ENCODE measurements at places on chromosomes 1 and 21.

GRCh38 chr1:67404212-67404620, 26.0 kb downstream of the SERBP1 start:
- DNase-seq: no peak

DNA sequence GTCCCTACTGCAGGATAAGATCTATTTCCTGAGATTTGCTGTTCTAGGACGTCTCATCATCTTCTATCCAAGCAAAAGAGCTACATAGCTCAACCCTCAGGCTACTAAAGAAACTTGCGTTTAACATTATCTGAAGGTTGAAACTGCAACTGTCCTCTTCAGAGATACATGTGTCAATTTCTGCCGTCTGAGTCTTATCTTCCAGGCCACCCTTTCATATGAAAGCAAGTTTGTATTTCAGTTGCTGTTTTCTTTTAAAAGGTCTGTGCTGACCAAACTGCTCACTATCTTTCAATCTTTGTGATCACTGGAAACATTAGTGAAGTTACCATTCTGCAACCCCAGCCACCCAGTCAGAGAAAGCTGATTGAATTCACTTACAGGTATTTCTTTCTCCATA, 108.6 kb upstream of the RAB3GAP2 start:
- no peak for DNase-seq

GRCh38 chr21:42006765-42007164, 3.4 kb downstream of the ZBTB21 start:
- no peak for DNase-seq

DNA sequence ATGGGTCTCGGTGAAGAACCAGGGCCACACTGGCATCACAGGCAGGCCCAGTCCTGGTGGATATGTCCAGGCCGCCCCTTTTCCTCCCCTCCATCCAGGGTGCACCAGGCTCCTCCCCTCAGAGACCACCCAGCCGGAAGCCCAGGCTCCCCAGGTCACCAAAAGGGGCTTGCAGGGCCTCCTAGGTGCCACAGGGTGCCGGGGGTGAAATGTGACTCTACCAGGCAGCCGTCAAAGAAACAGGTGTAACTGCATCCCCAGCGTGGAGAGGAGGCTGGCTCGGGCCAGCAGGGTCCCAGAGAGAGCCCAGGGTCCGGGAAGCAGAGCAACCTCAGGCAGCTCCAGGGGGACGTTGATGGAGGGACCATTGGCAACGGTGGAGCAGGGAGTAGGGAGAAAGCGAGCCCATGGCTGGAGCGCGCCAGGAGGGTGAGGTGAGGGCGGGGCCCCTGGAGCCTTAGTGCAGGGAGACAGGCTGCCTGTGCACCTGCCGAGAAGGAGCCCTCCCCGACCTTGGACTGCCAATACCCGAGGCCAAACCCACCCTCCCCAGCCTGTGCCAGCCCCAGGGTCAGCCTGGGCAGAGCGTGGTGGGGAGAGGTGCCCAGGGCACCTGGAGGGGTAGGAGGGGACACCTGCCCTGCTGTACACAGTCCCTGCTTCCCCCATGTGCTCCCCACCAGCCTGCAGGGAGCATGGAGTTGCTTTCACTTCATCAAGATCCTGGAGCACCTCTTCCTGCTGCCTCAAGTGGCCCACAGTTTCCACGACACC, 48.3 kb upstream of the POFUT2 start:
- no peak for DNase-seq

- no peak for DNase-seq
Observed at GRCh38 chr1:43711524-43712386, 4.4 kb downstream of the ST3GAL3 start.

DNA sequence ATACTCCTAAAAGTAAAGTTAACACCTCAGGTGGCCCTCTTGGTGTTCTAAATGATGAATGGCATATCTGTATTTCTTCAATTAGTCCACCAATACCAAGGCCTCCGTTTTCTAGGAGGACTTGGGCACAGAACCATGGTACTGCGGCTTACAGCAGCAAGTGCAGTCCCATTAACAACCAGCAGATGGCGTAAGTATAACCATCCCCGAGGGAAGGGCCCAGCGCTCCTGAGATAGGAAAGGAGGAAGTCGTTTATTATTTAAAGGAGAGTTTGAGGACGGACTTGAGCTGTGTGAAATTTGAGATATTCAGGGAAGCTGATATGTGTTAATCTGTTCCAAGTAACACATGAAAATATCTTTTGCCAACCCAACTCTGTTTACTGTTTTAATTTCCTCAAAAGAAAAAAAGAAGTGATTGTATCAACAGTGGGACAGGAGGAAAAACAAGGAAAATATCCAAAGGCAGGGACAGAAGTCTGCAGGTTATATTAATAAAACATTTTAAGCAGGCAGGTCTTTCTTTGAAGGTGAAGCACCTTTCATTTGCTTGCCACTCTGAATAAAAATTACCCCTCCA, 37.7 kb upstream of the KCNJ15 start:
- DNase-seq: peak; percentile 79

DNA sequence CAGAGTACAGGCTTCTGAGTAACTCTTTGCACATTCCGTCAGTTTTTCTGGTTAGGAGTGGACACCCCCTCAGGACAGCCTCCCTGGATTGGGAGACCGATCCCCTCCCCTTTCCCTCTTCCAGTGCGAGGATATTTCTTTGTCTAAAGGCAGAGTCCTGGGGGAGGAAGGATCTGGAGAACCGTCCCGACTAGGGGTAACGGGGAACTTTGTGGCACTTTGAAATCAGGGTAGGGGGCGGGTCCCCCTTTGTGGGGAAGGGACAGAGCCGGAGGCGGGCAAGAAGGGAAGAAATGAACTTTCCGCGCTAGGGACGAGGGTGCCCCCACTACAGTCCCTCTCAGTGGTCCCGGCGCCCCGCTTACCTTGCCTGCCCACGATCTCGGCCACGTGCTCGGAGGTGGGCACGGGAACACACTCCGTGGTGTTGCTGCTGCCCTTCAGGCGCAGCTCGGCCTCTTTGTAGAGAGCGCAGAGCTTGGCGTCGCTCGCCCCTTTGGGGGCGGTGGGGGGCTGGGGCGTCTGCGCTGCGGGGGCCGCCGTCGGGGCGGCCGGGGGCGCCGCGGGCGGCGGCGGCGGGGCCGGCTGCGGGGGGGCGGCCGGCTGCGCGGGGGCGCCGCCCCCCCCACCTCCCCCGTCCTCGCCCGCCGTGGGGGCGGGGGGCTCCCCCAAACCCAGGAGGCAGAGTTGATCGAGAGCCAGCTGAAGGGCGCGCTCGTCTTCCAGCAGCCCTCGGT, 917 bp downstream of the MEX3A start:
- peak; percentile 71 for DNase-seq

DNA sequence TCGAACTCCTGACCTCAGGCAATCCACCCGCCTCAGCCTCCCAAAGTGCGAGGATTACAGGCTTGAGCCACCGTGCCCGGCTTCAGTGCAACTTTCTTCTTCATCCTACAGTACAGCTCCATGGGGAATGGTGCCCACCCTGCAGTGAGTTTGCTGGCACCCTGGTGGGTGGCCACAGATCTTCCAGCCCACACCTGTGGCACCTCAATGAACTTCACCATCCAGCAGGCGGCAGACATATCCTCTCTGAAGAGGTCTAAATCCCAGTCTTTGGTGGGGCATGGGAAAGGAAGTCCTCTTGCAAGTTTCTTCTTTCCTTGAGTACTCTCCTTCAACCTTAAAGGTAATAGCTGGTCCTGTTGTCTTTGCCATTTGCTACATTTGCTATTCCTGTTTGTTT, 18.1 kb upstream of the ZBTB8A start:
- DNase-seq: no peak

- no peak for DNase-seq
Observed at GRCh38 chr1:219751870-219752507, 139.1 kb upstream of the ZC3H11B start.

DNA sequence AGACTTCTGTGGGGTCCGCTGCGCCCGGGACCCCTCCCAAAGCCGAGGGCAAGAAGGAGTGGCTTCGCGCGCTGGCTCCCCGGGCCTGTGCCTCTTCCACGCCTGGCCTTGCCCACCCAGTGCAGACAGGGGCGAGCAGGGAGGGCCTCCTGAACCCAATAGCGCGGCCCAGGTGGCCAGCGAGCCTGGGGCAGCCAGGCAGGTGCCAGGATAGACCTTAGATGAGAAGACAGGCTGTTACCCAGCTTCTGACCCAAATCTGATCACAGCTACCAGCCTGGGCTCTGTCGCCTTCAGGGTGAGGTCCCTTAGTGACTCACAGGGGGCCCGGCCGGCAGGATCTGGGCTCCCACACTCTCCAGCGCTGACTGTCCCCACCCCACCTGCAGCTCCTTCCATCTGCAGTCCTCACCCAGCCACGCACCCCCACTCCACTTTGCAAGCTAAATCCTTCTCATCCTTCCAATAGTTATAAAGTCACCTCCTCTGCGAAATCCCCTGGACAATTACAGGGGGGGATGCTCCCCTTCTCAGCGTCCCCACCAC, 9.6 kb downstream of the CLEC20A start:
- peak; percentile 45 for DNase-seq

GRCh38 chr1:174114788-174115448, 44.4 kb upstream of the RABGAP1L start:
- DNase-seq: peak; percentile 41

DNA sequence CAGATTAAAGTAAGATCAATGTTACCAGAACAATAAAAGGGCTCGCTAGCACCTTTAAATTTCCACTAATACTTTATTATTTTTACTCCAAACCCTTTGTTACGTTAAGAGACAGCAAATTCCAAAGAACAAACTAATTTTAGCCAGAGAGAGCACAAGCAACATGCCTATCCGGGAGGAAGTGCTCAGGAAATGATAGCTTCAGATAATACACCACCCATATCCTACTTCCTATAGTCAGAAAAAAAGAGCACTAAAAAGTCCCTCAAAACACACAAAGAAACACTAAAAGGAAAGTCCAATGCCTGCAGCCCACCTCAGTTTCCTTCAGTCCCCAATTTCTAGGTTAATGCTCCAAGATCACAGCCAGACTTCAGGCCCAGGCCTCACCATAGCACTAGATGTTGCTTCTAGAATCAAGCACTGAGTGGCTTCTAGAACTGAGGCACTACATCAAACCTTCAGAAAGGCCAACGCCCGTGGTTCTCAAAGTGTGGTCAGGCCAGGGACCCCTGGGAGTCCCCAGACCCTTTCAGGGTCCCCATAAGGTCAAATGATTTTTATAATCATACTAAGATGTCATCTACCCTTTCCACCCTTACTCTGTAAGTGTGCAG, 142.6 kb downstream of the PSMG1 start:
- DNase-seq: no peak

- no peak for DNase-seq
Observed at GRCh38 chr1:212234431-212235395, 50.5 kb upstream of the PPP2R5A start.

DNA sequence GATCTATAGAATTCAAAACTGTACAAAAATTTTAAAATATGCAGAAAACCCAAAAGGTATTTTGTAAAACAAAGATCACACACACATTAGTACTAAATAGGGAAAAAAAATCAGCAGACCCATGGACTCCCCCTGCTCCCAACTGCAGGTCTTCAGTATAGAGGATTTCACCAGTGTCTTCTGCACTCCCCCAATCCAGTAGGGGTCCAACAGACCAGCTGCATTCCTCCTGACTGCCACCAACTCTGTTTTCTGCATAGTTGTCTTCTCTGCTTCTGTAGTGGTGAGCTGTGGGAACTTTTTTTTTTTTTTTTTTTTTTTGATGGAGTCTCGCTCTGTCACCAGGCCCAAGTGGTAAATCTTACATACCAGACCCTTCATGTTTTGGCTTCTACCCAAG, 21.9 kb downstream of the CLCA2 start:
- no peak for DNase-seq

- no peak for DNase-seq
Observed at GRCh38 chr1:209691237-209691636, 13.4 kb upstream of the HSD11B1 start.

- DNase-seq: no peak
Observed at GRCh38 chr21:37064841-37065240, 8.0 kb downstream of the PIGP start.

- DNase-seq: peak; percentile 64
Observed at GRCh38 chr1:192810253-192810880, 1.5 kb downstream of the RGS2 start.

GRCh38 chr21:38918607-38919346, 113.0 kb downstream of the ETS2 start:
- no peak for DNase-seq

- no peak for DNase-seq
Observed at GRCh38 chr21:42448686-42449085, 45.0 kb downstream of the UBASH3A start.

- no peak for DNase-seq
Observed at GRCh38 chr1:67838180-67838910, 5.1 kb upstream of the GNG12 start.

- DNase-seq: no peak
Observed at GRCh38 chr1:216014086-216014485, 409.2 kb downstream of the USH2A start.

GRCh38 chr1:203672346-203672745, 45.7 kb downstream of the ATP2B4 start:
- DNase-seq: peak; percentile 92

DNA sequence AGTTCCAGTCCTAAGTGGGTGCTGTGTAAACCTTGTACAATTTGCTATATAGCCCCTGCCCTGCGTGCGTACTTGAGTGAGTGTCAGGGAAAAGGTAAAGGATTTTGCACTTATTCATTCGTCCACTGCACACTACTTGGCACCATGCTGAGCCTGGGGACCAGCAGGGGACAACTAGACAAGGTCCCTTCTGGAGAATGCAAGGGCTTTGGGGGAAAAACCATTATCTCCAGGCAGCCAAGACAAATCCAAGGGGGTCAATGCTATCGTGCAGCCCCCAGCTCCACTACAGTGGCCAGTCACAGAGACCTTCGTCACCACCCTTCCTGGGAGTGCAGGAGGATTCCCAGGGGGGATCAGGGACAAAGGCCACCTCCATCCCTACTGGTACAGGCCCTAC, 39.7 kb downstream of the MATN1 start:
- no peak for DNase-seq

DNA sequence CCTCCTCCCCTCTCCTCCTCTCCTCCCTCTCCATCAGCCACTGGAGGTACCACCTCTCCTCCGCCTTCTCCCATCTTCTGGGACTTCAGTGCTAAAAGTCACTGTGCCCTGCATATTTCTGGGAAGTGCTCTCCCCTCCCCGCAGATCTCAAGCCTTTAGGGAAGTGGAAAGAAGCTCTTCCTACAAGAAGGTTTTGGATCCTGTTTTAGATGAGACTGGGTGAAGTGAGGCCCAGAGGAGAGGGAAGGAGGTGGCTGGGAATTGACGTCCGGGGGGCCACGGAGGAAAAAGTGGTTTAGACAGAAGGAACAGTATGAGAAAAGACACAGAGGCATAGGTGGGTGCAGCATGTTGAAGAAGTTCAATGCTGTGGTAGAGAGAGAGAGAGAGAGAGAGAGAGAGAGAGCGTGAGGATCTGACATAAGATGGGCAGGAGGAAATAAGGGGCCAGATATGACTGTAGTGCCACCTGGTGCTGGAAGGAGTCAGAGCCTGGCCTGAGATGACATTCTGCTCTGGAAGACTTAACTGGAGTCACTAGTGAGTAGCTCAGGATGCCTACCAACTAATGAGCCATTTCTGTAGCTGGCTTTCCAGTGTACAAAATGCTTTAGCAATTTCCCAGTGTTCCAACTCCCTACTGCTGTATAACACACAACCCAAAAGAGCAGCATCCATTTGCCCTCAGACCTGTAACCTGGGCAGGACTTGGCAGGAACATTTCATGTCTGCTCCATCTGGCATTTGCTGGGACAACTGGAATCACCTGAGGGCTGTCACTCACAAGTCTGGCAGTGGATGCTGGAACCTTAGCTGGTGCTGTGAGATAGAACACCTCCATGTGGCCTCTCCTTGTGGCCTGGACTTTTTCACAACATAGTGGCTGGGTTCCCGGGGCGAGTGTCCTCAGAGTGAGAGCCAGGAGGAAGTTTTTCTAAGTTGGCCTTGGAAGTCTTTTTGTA, 16.6 kb upstream of the ZSCAN20 start:
- peak; percentile 90 for DNase-seq

Data from eye (tissue), 1 donor.